ENCODE measurements at places on chromosomes 5 and 9.
A peak's percentile ranks its signal among the peaks of the same experiment; 100 is the strongest.

DNA sequence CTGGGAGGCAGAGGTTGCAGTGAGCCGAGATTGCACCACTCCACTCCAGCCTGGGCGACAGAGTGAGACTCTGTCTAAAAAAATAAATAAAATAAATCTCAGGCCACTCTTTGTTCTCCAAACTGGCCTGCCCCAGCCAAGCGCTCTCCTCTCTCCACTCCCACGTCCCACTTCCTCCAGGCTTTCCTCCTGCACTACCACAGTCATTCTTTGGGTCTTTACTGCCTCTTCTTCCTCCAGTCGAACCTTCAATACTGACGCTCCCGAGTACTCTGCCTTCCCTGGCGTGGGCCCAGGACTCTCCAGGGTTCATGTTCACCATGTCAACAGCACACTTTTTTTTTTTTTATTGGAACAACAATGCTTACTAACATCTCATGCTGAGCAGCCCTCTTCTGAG is 23.9 kb downstream of the RNF130 start:
- DNase-seq, result no peak

DNA sequence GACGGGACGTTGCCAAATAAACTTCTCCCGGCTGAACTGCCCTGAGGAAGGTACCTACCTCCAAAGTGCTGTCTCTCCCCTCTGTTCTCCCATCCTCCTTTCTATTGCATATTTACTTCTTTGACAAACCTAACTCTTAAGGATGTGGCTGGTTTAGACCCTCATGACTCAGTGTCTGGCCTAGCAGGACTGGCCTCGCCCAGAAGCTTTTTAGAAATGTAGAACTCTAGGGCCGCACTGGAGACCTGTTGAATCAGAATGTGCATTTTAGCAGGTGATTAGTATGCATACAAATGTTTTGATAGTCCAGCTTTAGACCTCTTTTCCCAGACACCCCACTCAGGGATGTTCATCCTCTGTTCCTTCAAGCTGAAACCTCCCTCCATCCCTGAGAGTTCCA is 335.9 kb downstream of the PIK3R1 start:
- no peak for DNase-seq

DNA sequence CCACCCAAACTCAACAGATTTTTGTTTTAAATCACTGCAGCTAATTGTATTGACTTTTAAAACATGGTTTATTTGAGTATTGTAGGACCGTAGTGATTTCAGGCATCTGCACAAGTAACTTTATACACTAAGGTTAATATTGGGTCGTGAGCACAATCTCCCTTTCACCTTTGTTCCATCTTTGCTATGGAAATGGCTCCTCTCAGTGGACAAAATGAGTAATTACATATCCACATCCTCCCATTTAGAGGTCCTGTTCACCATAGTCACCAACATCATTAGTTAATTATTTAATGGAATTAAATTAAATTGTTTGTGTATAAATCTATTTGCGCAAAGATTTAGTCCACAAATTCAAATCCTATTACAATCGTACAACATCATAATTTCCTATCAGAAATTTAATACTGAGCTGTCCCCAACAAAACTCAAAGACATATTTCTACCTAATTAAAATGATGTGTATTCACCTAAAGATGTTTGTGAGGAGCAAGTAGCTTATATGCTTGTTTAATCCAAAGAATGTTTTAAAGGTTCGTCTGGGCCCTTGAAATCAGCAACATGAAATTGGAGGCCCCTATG is 173.0 kb upstream of the DAPK1 start:
- DNase-seq, result no peak

DNA sequence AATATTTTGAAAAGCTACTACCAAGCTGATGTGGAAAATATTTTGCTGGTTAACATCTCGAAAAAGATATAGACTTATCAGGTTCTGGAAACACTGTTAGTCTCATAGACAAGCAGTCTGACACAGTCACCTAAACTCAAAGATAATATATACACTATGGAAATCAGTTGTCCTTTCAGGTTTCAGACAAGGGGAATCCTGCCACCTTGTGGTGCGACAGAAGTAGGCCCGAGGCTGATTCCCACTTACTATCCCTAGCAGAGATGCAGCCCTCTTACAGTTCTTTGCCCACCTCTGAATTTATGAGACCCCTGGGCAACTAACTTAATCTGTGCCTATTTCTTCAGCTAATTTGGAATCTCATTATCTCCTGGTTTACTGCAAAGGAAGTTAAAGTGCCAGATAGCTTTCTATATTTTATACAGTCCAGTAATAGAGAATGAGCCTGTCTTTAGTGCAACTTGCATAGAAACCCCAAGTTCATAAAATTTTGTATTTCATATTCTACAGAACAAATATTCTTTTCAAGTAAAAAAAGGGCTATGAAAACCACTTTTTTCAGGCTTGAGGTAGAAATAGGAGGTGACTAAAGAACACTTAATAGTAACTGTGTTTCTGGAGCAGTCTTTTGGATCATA is 16.9 kb downstream of the RAD1 start:
- DNase-seq, result peak; percentile 33

DNA sequence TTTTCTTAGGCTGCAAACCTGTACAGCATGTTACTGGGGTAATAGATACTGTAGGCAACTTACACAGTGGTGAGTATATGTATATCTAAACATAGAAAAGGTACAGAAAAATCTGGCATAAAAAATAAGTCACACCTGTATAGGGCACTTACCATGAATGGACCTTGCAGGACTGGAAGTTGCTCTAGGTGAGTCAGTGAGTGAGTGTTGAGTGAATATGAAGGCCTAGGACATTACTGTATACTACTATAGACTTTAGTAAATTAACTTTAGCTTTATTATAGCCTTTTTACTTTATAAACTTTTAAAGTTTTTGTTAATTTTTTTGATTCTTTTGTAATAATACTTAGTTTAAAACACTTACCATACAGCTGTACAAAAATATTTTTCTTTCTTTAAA is 51.3 kb downstream of the DENND4C start:
- DNase-seq, result no peak

GRCh38 chr5:143308731-143309130 is 94.8 kb downstream of the NR3C1 start:
- DNase-seq, result no peak

DNA sequence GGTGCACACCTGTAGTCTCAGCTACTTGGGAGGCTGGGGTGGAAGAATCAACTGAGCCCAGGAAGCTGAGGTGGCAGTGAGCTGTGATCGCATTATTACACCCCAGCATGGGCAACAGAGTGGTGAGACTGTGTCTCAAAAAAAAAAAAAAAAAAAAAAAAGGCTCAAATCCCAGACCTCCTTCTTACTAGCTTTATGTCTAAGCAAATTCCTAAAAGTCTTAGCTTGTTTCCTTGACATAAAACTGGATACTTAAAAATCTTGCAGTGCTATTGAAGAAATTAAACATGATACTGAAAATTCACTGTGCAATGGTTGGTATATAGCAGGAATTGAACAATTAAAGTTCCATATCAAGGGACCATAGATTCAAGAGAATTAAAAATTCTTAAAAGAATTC is 45.0 kb downstream of the PCDHGC5 start:
- DNase-seq, result no peak

GRCh38 chr5:24535646-24536045 is 109.1 kb downstream of the CDH10 start:
- DNase-seq, result no peak

DNA sequence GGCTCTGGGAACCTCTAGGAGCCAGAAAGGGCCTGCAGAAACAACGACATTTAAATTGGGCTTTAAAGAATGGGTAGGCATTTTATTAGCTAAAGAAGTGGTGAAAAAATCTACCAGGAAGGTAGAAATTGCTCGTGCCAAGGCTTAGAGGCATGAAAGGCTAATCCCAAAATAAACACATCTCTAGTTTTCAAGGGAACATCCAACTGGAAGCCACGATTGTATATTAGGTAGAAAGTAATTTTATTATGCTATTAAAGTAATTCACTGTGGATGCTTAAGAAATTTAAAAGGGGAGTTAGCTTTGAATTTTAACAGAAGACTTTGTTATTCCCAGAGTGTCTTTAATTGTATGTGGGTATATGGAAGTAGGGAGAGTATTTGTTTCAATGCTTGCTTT is 17.5 kb upstream of the CNTLN start:
- DNase-seq, result no peak

DNA sequence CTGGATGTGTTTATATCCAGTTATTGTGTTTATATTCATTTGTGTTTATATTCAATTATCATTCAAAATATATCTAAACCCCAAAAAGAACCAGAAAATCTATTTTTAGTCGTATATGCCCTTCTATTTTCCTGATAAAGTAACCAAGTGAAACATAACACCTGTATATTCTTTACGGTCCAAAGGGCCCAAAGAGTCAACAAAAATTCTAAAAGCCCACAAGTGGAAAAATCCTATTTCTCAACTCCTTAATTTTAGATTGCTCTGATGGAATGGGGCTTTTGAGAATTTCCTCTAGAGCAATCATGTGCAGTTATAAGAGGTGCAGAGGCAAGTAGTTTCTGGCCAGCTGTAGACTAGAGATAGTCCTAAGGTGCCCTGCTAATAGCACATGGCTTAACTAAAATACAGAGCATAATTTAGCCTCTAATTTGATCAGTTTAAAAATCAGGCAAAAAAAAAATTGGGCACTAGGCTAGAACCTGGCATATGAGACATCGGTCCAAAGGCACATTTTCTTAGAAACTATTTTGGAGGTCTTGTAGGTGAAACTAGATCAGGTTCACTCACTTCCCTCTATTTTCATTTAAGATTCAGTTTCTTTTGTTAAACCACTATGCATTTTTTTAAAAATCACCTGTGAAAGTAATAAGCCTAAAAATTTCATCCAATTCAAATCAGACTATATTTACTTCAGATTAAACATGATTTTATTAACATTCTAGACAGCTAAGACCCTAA is 256.0 kb downstream of the FBXL17 start:
- no peak for DNase-seq

DNA sequence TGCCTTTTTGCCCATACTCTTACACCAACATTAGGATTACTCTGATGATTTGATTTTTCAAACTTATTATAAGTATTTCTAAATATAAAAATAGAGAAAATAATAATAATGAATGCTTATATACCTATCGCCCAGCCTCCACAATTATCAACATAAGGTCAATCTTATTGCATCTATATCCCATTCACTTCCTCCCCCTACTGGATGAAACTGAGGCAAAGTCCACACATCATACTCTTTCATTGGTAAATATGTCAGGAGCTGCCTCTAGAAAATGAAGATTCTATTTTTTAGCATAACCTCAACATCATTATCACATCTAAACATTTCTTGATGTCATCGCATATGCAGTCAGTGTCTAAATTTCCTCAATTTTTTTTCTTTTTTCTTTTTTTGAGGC is 44.3 kb downstream of the SH3RF2 start:
- DNase-seq, result no peak

GRCh38 chr5:39759701-39760100 is 334.9 kb upstream of the DAB2 start:
- no peak for DNase-seq

- DNase-seq, result no peak
Observed at GRCh38 chr9:85347541-85347940, 394.2 kb downstream of the AGTPBP1 start.

DNA sequence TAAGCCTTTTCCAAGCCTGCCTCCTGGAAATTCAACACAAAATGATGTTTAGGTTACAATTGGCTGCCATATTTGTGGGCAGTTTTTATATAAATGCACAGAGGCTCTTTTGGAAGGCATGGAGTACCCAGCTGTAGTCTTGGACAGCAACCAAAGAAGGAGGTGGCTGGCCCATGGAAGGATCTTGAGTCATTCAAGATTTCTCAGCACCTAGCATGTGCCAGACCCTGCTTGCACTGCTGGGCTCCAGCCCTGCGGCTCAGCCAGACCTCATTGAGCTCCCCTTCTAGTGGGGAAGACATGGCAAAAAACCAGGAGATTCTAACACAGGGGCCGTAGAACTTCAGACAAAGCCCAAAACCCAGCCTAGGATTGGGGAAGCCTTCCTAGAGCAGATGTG is 22.1 kb downstream of the JADE2 start:
- no peak for DNase-seq

GRCh38 chr9:35651956-35652828 is 1.5 kb upstream of the SIT1 start:
- no peak for DNase-seq

All from activated T-helper 9 cell treated with anti-CD3 and anti-CD28 coated beads, Interleukin-2, amount 50 U/mL, for 16 hours (primary cell).